ENCODE measurements at places on chromosomes 5 and 9.

GRCh38 chr5:90558344-90559192, at the start of gene ADGRV1:
Gene ADGRV1 (plus strand): TSS chr5:90558797. CDS start chr5:90558896, 99 bp downstream.
- peak; percentile 93 for DNase-seq

DNA sequence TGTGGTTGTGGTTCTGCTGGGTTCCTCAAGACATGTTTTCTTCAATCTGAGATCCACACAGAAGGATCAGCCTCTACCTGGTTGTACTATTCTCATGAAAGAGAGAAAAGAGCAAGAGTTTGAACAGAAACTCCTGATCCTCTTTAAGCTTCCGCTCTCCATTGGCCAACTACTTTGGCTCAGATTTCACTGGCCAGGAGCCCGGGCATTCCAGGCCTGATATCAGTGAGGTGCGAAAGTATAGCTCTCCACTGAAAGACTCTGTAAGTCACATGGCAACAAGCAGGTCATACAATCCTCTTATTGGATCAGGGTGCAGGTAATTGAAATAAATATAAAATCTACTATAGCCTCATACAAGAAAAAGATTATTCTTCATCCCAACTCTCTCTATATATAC, 920.5 kb downstream of the TLE4 start:
- DNase-seq: peak; percentile 10

DNA sequence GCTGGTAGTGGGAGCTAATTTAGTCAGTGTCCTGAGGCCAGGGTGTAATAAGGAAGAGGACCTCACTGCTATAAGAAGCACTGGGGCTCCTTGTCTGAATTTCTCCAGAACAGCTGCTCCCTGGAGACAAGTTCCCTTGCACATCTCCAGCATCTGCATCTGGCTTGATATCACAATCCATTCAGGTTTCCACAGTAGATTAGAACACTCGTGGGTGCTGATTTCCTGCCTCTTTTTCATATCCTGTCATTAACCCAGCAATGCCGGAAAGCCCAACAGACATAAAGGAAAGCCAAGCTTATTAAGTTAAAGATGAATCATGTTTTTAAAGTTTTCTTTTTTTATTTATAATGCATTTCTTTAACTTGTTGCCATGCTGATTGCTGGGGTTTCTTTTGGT, 232.3 kb upstream of the WWC1 start:
- DNase-seq: no peak

- no peak for DNase-seq
These were observed 141.8 kb downstream of the SLCO4C1 start for GRCh38 chr5:102154291-102154690.

- no peak for DNase-seq
These were observed 13.4 kb downstream of the HMGXB3 start for GRCh38 chr5:150013931-150014330.

DNA sequence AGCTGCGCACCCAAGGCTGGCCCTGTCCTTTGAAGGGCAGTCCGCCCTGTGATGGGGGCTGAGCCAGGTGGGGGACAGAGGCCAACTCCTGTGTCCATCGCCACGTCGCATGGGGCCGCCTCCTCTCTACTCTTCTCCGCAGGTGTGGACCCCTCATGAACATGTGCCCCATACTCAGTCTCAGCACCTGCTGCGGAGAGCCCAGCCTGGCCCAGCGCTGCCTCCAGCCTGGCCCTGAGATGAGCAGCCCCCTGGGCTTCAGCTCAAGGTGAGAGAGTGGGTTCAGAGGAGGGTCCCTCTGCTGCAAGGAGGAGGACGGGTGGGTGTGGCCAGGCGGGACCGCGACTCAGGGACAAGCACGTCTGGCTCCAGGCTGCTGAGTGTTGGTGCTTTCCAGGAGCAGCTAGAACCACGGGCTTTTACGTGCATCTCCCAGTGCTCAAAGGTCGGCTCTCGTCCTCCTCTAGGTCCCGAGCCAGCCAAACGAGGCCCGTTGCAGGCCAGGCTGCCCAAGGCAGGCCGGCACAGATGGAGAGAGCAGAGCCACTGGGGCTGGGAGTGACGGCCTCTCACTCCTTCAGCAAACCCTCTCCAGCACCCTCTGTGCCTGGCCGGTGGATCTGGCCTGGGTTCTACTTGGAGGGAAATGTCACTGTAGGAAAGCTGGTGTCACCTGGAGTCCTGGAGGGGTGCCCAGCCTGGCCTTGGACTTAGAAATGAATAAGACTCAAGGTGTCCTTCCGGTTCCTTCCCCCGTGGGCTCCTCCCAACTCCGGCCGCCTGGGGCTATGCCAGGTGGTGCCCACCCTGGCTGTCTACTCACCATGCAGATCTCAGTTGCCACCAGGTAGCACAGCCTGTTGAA, 48.9 kb upstream of the RNF130 start:
- DNase-seq: no peak

DNA sequence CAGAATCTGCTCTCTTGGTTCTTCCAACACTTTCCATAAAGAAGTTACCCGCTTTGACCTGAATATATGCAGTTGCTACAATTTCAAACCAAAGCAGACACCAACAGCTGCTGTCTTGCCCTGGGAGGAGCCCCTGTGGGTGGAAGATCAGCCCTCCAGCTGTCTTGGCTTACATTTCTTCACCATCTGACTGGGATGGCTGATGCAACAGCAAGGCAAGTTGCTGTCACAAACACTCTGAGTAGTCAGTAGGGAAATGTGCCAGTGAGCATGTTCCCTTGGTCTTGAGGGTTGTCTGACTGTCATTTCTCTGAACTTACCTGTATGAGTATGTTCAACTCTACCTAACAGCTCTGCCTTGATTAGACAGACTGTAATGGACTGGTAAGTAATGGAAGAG, 152.9 kb downstream of the SGCD start:
- no peak for DNase-seq

DNA sequence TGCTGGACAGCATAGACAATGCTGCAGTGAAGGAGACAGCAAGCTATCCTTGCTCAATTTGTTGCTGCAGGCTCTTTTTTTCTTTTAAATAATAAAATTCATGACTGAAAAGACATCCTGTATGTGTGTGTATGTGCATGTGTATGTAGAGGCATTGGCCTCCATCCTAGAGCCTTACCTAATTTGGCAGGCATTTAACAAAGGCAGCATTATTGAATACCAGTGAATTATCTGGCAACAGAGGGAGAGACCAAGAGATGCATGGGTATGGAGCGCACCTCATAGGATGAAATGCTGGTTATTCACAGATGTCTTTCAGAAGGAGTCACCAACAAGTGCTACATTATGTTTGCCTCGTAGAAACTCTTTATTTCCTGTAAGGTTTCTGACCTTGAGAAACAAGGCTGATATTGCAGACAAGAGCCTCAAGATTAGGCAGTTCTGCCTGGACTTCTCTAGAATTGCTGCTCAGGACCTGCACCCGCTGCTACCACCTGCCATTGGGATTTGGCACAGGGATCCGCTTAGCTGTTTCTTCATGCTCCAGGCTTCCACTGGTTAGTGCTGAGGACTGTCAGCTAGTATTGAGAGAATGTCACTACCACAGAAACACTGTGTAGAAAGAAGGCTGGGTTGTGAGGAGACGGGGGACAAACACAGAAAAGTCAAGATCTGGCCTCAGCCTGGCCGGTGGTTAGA, 247.7 kb upstream of the RFX3 start:
- no peak for DNase-seq

DNA sequence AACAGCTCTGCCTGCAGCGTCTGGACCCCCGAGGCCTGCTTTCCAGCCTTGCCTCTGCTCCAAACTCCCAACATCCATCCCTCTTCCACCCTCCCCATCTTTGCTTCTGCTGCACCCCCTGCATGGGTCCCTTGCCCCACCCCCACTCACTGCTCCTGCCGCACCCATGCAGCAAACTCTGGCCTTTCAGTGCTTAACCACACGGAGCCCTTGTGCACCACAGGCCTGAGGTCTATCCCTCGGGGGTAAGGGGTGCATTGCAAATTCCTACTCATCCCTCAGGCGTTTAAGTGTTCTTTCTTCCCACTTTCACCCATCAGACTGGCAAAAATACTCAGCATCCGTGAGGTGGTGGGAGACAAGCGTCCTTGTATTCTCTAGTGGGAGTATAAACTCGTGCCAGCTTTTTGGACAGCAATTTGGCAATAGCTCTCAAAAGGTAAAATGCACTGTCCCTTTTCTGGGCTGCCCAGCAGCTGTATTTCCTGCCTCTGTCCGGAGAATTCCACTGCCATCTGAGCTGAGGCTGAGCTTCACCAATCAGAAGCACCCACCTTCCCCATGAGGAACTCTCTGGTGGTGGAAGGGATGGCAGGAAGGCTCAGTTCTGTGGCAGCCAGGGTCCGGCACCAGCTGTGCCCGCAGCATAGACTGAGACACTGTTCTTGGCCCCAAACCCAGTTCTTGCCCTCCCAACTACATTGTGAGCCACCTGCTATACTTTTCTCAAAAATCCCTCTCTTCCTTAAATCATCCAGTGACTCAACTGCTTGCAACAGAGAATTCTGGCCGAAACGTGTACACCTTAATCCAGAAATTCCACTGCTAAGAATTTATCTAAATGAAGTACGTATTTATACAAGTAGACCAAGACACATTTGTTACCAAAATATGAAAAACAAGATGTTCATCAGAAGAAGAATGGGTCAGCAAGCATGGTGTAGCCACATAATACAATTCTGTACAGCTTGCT, 15.0 kb downstream of the PSMB7 start:
- no peak for DNase-seq

DNA sequence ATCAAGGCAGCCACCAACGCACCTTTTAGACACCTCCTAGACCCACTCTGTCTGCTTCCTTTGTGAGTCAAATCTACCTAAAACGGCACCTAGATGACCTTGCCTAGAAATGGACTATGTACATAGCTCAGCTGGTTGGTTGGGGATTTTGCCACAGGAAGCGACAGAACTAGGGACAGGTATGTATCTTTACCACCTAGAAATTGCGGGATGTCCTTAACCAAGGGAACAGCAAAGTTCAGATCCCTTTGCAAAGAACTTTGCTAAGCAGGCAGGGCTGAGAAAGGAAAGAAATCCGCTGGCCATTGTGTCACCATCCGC, 2.0 kb upstream of the ENC1 start:
- no peak for DNase-seq

DNA sequence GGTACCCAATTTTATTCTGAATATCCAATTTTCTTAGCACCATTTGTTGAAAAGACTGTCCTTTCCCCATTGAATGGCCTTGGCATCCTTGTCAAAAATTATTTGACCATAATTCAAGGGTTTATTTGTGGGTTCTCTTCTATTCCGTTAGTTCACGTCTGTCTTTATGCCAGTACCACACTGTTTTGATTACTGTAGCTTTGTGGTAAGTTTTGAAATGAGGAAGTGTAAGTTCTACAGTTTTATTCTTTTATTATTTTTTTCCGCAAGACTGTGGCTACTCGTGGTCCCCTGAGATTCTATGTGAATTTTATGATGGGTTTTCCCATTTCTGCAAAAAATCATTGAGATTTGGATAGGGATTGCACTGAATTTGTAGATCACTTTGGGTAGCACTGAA, 402.6 kb downstream of the PLK2 start:
- no peak for DNase-seq

- no peak for DNase-seq
These were observed 6.3 kb upstream of the DBN1 start for GRCh38 chr5:177479774-177480173.

DNA sequence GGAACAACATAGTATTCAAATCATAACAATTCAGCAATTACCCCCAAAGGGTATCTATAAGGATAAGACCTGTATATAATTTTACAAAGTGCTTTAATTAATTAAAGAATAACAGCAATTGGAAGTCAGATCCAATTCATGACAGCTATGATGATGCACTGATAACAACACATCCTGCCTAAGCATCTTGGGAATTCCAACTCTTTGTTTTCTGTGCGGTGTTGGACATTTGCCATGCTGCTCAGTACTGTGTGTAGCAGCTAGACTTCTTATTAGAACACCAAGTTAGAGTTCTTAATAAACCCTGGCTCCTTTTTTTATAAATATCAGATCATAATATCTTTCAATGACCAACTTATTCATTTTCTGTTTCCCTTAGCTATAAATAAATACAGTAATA, 209.0 kb downstream of the SEC61B start:
- no peak for DNase-seq

- no peak for DNase-seq
These were observed 8.3 kb upstream of the WDR5 start for GRCh38 chr9:134127616-134128015.

GRCh38 chr9:89542401-89543021, 44.6 kb upstream of the SEMA4D start:
- peak; percentile 49 for DNase-seq

DNA sequence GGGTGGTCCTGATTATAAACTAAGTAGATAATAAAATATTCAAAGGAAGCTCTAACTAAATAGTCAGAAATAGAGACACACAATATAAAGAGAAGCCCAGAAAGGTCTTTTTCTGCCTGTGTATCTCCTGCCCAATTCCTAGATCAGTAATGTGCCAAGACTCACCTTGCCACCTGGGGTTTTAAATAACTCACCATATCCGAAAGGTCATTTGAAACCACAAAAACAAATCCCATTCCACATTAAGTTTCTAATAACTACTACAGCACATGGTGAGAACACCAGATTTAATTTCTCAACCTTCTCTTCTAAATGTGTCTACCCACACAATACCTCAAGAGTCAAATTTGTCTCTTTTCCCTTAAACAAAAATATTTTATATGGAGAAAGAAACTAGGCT, 75.2 kb downstream of the ZNF608 start:
- DNase-seq: no peak

DNA sequence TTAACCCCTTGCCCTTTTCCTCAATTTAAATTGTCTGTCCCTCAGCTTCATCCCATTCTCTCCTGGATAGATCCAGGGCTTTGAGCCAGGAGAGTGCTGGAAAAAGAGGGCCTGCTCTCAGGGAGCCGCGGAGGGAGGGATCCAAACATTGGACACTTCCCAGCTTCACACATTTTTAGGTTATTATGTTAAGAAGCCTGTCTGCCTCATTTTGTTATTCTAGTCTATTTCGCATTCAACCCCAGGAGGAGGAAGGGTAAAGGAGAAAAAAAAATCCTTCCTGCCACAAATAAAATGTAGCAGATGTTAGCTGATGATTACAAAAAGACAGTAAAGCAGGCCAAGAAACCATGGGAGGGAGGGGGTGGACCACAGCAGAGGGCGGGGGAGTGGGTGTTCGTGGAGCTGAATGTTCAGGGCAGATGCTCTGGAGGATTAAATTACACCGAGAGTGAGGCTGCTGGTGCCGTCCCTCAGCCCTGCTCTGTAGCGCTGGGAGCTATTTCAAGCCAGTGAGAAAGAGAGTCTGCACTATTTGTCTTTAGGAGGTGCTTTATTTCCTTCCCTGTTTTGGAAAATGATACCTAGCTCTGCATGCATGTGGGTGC, 60.6 kb upstream of the ZFR start:
- DNase-seq: peak; percentile 92

Data from NCI-H1105 treated with DMSO at 0.1 percent for 48 hours (cell line).